ENCODE measurements at places on chromosomes 2 and 18.

GRCh38 chr2:234172066-234172465, 121.6 kb downstream of the SPP2 start:
- DNase-seq: no peak

DNA sequence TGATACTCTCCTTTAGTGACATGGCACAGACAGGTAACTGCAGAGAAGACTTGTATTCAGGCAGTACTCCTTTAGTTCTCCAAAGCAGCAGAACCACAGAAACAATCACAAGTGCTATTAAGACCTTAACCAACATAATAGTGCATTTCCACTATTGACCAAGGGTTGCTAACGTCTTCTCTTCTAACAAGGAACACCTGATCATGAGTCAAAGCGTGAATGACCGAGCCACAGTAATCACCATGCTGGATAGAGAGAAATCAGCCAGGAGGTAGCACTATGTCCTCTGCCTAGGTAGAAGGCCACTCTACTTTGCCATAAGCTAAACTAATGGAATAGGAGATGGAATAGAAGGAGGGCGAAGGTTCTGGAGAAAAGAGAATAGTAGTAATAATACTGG, 161.0 kb downstream of the ANKRD44 start:
- no peak for DNase-seq

- no peak for DNase-seq
Observed at GRCh38 chr2:8255448-8255800, 426.4 kb upstream of the ID2 start.

DNA sequence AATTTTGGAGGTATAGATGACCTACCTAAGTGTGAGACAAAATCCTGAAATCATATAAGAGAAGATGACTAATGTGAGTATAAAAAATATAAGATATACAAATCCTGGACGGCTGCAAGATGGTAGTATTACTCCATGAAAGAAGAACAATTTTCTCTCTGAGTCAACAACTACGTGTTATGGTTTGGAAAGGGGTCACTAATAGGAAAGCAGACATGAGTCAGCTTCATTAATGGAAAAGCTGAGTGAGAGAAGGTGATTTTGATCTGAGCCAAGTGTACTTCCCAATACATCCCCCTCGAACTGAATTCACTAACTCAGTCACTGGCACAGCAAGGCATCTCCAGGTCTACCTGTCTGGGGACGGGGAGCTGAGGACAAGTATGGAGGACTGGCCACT, 20.1 kb upstream of the SELENOI start:
- no peak for DNase-seq

- no peak for DNase-seq
Observed at GRCh38 chr2:7523481-7524120, 606.4 kb downstream of the RNF144A start.

- no peak for DNase-seq
Observed at GRCh38 chr18:13539050-13539449, 187.3 kb downstream of the FAM210A start.

- DNase-seq: no peak
Observed at GRCh38 chr2:228689053-228689452, 507.6 kb upstream of the SPHKAP start.

GRCh38 chr2:175414882-175415487, 233.5 kb upstream of the ATP5MC3 start:
- DNase-seq: no peak

DNA sequence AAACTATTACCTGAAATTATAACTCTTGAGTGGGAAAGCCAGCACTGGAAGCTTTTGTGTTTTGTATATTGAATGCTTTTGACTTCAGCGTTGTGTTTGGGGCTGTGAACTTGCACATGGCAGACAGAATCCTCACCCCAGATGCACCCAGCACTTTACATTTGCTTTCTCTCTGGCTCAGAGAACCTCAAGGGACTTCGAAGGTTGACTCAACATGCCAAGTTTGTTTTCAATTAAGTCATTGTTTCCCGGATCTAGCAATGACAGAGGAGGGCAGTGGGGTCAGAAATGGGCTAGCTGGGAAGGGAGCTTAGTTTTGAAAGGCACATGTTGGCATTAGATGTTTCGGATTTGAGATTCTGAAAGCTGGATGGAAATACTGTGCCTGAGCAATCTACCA, 22.4 kb downstream of the TET3 start:
- DNase-seq: no peak

GRCh38 chr2:85312404-85312803, 15.4 kb downstream of the TGOLN2 start:
- no peak for DNase-seq

GRCh38 chr18:1102848-1103247, 198.2 kb downstream of the ADCYAP1 start:
- no peak for DNase-seq

- no peak for DNase-seq
Observed at GRCh38 chr2:155364766-155365165, 666.3 kb downstream of the KCNJ3 start.

DNA sequence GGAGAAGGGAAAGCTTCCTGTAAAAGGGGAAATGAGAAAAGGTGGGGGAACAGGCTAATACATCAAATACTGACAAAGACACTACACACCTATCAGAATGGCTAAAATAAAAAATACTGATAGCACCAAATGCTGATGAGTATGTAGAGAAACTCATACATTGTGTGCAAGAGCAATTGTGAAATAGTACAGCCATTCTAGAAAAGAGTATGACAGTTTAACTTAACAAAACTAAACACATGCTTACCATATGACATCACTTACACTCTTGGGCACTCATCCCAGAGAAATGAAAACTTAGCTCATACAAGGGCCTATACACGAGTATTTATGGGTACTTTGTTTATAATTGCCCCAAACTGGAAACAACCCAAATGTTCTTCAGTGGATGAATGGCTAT, 53.4 kb downstream of the ZNF638 start:
- DNase-seq: no peak

GRCh38 chr2:25207078-25207545, 38.7 kb upstream of the POMC start:
- no peak for DNase-seq

DNA sequence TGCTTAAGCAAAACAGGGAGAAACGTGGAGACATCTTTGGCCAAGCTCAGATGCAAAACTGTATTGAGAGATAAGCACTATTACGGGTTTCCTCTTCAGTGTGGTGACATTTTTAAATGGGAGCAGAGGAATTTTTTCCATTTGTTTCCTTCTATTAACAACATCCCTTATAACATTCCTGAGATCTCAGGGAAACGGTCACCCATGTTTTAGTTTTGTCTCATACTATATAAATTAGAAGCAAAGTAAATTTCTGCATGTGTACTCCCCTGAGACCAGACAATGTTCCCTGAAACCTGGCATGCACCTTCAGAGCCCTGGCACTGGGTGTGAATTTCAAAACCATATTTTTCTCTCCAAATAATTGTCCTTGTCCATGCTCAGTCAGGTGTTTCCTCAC, 57.6 kb upstream of the RNF152 start:
- DNase-seq: no peak

DNA sequence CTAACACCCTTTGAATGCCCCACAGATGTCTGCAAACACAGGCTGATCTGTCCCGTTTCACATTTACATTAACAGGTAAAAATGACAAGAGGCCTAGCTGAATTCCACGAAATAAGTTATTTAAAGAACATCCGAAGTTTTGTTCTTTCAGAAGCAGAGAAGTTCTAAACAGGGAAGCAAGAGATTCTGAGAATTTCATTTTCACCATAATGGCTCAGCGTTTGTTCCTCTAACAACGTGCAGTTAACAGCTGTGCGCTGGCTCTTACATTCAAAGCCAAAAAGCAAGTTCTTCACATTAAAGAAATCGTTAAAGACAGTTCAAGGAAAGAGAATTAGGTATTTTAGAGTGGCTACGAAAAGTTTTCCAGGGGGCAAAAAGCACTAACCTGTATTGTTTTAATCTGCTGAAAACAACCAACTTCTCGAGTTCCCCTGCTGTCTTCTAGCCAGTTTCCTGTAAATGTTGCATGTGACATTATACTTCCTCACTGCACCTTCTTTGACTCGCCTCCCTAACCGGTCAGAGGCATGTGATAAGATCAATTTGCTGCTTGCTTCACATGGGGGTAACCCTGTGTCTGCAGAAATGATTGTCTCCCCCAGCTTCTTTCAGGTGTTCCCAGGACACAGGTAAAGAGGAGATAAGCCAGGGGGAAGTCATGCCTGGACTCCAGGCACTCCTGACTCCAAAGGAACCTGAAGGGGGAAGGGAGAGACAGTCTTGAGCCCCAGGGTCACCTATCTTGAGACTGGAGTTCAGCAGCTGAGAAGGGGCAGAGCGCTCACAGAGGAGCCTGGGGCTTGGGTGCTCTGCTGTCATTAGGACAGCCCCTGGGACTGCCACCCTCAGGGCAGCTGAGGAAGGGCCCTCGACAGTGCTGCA, 36.8 kb upstream of the WIPF1 start:
- DNase-seq: no peak

GRCh38 chr18:31558567-31558966, 33.1 kb upstream of the TTR start:
- no peak for DNase-seq

Data from SK-N-MC (cell line).